Type B pancreatic cell (in vitro differentiated cells): ENCODE measurements at places on chromosomes 1 and 21. TPM values are rescaled to one million over a fixed set of nuclear protein-coding genes. Genes with fewer than 3 reads are reported as not detected.

Gene TXNDC12
- total RNA-seq = 48.3 and 61.3 TPM in 2 replicates

Gene IVL
- total RNA-seq = 10.9 and 19.3 TPM in 2 replicates

- peaks cover 2% of the 10 kb centered on the region for H3K27me3 ChIP-seq
- H3K4me3 ChIP-seq = no peak overlapping the region
- no peak overlapping the region for H3K27ac ChIP-seq
Measured at GRCh38 chr1:64601207-64601606, 131.3 kb downstream of the CACHD1 start.

Gene NUDT17
- 2.1 and 4.0 TPM in 2 replicates for total RNA-seq

DNA sequence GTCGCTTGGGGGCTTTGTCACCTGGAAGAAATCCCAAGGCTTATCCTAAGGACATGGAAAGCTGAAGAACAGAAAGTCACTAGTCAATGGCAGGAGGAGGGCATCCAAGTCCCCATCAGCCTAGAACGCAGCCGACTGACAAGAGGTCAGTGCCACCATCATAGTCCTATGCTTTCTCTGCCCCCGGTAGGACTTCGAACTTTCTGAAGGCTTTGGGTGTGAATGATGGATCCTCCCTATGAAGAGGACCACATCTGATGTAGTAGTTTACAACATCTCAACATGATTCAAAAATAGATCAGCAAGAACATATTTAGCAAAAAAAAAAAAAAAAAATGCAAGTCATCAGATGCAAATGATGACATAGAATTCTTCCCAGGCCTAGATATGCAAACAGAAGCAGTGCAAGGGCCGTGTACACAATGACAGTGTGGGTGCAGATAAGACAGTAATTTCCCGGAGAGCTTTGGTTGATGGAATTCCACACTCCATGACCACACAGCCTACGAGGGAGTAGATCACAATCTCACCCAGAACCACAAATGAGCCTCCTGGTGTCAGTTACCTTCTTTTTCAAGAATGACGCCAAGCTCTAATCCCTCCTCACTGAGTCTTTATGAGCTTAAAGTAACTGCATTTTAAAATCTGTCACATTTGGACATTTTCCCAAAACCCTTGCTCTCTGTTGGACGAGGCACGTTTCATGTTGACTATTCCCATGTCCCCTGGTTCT, 88.2 kb downstream of the PSMG1 start:
- peaks cover 6% of the 10 kb centered on the region for H3K27me3 ChIP-seq
- peak overlapping the region; percentile 29 for H3K27ac ChIP-seq
- DNase-seq = no peak
- H3K36me3 ChIP-seq = no peaks in the 10 kb centered on the region
- peaks cover 33% of the 10 kb centered on the region for H3K4me1 ChIP-seq
